ENCODE measurements at places on chromosomes 2 and 18.
A peak's percentile ranks its signal among the peaks of the same experiment; 100 is the strongest.

GRCh38 chr18:48879008-48879431, 71.7 kb downstream of the SMAD7 start:
- no peak for DNase-seq

- peak; percentile 69 for DNase-seq
Measured at GRCh38 chr2:28390241-28390745, 2.4 kb upstream of the FOSL2 start.

- DNase-seq, result no peak
Measured at GRCh38 chr2:165452327-165452726, 17.2 kb upstream of the CSRNP3 start.

GRCh38 chr18:74996055-74996454, 212.9 kb downstream of the PTGR3 start:
- DNase-seq, result no peak

DNA sequence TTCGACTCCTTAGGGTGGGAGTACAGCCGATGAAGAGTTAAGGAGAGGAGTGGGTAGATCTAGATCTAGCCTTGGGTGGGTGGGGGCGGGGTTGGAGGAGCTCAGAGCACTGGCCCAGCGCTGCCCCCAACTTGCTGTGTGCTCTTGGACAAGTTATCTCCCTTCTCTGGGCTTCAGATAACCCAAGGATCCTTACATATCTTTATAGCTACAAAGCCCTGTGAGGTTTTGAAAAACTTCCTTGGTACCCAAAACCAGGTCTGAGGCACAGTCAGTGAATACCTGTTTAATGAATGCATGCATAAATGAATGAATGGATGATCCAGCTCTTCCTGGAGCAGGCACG, 1.3 kb upstream of the ODC1 start:
- DNase-seq, result no peak

DNA sequence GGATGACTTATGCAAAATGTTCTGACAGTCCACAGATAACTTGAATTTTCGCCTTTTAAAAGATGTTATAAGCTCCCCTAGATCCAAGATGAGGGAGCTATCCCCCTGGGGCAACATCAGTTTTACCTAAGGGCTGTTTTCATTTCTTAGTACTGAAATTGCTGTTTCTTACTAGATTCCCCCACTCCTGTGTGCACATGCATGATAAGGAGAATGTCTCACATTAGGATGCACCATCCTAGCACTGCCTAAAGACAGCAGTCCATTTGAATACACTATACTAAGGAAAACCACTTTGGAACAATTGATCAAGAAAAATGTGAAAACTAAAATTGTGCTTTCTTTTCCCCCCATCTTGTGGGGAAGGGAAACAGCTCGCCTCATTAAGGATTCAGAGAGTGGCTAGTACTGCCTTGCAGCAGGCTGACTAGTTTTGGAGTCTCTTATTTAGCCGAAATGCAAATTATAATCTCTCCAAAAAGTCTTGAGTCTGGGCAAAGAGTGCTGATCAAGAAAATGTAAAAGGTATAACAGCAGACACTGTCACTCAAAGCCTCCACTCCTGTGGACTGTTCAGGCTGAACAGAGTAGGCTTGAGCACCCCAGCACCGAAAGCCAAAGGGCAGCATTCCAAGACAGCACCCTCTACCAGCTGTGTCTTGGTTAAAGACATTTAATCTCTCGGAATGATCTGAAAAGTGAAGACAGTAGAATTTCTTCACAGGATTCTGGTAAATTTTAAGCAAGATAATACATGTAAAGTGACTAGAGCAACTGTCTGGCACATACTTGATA, 65.0 kb downstream of the ZNF385B start:
- DNase-seq, result no peak

GRCh38 chr2:202841090-202841867, 30.3 kb downstream of the ICA1L start:
- DNase-seq, result no peak

GRCh38 chr2:120203251-120204021, 19.8 kb downstream of the TMEM185B start:
- DNase-seq, result no peak

DNA sequence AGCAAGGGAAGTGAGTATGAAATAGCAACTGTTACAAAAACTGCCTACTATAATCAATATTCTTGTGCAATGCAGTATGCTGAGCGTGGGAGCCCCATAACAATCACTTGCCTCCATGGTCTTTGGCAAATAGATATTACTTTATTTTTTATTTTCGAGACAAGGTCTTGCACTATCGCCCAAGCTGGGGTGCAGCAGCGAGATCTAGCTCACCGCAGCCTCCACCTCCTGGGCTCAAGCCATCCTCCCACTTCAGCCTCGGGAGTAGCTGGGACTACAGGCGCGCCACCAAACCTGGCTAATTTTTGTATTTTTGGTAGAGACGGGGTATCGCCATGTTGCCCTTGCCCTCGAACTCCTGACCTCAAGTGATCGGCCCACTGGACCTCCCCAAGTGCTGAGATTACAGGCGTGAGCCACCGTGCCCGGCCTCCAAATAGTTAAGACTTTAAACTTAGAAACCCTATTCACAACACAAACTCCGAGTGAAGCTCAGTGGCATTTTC, 1.2 kb upstream of the CCNT2 start:
- no peak for DNase-seq

DNA sequence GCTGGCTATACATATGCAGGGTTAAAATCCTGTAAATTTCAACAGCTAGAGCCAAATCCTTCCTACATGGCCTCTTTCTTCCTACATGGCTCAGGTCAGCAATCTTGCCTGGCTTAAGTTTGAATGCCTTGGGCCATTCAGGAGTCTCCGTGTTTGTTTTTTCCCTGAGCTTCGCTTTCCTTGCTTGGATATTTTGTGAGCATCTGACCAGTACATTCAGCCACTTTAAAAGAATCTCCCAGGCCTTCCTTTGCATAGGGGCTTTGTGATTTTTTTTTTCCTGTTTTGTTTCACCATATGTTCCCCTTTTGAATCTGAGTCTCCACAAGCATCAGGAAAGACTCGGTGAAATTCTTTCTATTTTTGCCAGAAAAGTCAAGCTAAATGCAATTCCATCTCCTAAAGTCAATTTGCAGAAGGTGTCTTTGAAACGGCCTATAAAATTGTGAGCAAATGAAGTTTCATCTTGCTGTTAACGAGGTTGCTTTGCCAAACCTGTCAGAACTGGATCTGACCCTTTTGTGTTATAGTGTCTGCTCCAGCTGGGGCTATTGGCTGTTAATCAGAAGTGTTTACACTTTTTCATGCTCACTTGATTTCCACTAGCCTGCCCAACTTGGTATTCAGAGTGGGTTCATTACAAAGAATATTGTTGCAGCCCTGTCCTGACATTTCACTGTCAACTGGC, 256.9 kb downstream of the DCC start:
- DNase-seq, result no peak

DNA sequence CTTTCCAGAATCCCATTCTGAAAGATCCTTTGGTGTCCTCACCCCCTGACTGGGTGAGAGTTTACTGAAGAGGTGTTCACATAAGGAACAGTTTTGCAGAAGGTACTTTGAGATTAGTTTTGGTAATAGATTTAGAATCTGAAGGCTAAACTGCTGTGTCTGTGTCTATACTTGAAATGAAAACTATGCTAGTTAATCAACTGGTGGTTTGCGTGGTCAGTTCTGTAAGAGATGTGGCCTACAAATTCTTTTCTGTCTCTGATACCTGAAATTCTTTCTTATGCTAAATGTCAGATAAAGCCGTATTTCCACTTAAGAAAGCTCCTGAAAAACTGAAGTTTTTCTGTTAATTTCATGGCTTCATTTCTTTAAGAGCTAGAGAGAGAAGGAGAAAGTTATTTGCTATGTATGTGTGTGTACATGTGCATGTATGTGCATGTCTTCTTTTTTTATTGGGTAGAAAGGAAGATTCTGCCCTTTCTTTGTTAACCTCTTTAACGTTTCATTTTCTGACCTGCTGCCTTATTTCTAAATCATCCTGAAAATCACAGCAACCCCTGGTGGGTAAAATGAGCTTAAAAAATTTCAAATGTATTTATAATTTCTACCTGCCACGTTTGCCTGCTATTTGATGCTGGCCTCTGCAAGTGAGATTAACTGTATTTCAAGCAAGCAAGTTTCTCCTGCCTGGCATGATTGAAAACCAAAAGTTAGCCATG, 552.0 kb upstream of the NRP2 start:
- DNase-seq, result no peak

DNA sequence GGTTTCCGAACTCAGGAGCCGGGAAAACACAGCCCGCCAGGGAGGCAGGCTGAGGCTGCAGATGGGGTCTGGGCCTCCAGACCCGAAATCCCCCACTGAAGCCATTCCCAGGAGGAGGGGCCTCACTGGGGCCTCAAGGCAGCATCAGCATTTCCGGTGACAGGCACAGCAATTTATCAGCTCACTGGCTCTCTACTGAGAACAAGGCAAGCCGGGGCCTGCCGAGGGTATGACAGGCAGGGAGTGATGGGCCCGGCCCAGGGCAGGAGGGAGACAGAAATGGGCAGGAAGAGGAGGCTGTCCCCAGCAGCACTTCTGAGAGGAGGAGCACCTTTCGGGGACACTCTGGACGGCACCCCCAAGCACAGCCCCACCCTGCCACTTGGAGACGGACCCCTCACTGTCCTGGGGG, 12.5 kb downstream of the SDC1 start:
- no peak for DNase-seq

- peak; percentile 79 for DNase-seq
Measured at GRCh38 chr2:96146153-96146880, 1.1 kb upstream of the DUSP2 start.

GRCh38 chr18:32771169-32771751, 1.6 kb downstream of the KLHL14 start:
- DNase-seq, result no peak

DNA sequence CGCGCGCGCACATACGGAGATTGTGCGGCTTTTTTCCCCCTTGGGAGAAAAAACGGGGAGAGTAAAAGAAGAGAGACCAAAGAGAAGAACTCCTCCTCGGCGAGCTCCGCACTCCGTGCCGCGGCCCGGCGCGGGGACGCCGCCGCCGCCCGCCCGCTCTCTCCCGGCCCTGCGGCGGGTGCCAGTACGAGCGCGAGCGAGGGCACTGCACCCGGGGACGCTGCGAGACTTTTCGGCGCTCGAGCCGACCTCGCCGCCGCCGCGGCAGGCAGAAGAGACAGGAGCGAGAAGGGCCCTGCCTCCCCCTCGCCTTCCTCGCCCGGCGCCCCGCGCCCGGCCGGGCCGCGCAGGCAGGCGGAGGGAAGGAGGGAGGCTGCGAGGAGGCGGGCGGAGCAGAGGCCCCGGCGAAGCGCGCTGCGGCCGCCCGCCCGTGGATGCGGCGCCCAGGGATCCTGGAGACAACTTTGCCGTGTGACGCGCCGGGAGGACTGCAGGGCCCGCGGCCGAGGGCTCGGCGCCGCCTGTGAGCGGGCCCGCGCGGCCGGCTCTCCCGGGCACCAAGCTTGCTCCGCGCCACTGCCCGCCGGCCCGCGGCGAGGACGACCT, 857 bp upstream of the INHBB start:
- DNase-seq, result no peak

DNA sequence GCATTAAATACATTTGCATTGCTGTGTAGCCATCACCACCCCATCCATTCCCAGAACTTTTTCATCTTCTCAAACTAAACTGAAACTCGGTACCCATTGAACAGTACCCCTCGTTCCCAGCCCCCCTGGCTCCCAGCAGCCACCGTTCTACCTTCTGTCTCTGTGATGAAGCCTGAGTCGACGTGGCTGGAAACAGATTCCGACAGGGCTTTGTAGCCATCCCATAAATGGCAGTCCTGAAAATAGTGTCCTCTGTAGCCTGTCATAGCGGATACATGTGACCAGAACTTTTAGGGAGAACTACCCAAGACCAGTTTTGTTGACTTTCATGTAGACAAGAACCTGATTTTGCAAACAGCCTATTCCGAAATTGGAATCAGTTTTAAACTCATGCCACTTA, 59.1 kb downstream of the TSHZ1 start:
- no peak for DNase-seq

DNA sequence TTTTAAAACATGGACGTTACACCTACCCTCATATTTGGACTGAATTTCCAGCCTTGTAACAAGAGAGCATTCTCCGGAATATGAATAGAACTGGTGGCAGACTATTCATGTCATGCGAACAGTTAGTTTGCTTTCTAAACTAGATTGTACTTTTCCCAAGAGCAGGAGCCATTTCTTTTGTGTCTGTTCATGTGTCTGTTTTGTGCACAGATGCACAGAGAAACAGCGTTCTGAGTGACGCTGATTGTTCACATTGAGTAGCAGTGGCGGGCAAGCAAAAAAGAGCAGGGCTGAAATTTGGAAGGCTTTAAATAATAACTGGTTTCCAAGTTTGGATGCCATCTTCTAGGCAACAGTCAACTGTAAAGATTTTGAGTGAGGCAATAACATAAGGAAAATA, 200.3 kb downstream of the NRXN1 start:
- DNase-seq, result no peak

- no peak for DNase-seq
Measured at GRCh38 chr2:101296371-101296770, 12.1 kb downstream of the RNF149 start.

GRCh38 chr2:8217468-8218030, 464.3 kb upstream of the ID2 start:
- no peak for DNase-seq

DNA sequence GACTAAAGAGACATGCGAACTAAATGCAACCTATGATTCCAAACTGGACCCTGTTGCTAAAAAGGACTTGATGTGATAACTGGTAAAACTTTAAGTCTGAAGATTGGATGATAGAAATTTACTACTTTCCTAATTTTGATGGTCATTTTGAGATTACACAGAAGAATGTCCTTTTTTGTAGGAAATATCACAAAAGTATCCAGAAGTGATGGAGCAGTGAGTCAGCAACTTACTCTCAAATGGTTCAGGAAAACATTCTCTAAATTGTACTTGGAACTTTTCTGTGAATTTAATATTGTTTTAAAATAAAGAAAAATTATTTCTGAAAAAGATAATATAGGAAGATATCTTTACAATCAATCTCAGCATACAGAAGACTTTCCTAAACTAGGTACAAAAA, 19.9 kb downstream of the MBOAT2 start:
- DNase-seq, result no peak

DNA sequence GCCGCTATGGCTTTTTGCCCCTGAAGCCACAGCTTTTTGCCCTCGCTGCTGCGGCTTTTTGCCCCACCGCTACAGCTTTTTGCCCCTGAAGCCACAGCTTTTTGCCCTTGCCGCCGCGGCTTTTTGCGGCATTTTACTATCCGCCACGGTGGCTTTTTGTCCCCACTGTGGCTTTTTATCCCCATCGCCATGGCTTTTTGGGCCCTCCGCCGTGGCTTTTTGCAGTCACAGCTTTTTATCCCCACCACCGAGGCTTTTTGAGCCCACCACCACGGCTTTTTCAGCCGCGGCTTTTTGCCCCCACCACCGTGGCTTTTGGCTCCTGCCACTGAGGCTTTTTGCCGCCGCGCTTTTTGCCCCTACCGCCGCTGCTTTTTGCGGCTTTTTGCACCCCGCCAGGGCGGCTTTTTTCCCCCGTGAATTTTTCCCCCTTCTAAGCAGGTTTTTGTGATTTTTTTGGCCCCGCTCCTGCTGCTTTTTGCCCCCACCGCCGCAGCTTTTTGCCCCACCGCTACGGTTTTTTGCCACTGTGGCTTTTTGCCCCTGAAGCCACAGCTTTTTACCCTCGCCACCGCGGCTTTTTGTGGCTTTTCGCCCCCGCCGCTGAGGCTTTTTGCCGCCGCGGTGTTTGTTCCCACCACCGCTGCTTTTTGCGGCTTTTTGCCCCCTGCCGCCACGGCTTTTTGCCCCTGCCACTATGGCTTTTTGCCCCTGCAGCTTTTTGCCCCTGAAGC, 2797.2 kb upstream of the TEKT4 start:
- no peak for DNase-seq

- DNase-seq, result no peak
Measured at GRCh38 chr2:69645921-69646320, 2.4 kb upstream of the AAK1 start.

GRCh38 chr18:57807336-57808117, 4.4 kb upstream of the ATP8B1 start:
- DNase-seq, result no peak

- DNase-seq, result peak; percentile 49
Measured at GRCh38 chr18:25726298-25726697, 364.1 kb downstream of the SS18 start.
